Foreskin keratinocyte (primary cell): ENCODE measurements at places on chromosomes 6 and 20. TPM values are rescaled to one million over a fixed set of nuclear protein-coding genes. Genes with fewer than 3 reads are reported as not detected.

Gene IL17F
- polyA plus RNA-seq: not detected in 2 replicates

Gene TRIM31
- polyA plus RNA-seq: 0.12 TPM in 2 replicates

Gene PROKR2
- polyA plus RNA-seq: not detected in 2 replicates

Gene MUC21
- not detected in 2 replicates for polyA plus RNA-seq

Gene LST1
- 0.20 and 0.25 TPM in 2 replicates for polyA plus RNA-seq

Gene CCR6
- polyA plus RNA-seq: not detected in 2 replicates

Gene SLPI
- 7.4 and 13.8 TPM in 2 replicates for polyA plus RNA-seq

Gene SIGLEC1
- polyA plus RNA-seq: not detected in 2 replicates

Gene SLC12A5
- polyA plus RNA-seq: 3.6 and 5.9 TPM in 2 replicates

Gene CTCFL
- polyA plus RNA-seq: not detected in 2 replicates

Gene DDRGK1
- 64.4 and 69.6 TPM in 2 replicates for polyA plus RNA-seq

Gene PSORS1C1
- polyA plus RNA-seq: 12.5 and 19.7 TPM in 2 replicates

Gene OR2B6
- not detected in 2 replicates for polyA plus RNA-seq

Gene LAMA4
- polyA plus RNA-seq: 0.08 and 0.15 TPM in 2 replicates

Gene LY6G6D
- polyA plus RNA-seq: not detected in 2 replicates

Gene TRIM10
- not detected in 2 replicates for polyA plus RNA-seq

Gene METTL24
- polyA plus RNA-seq: not detected in 2 replicates

Gene CLPSL2
- not detected in 2 replicates for polyA plus RNA-seq

Gene PI16
- 0.02 TPM in 1 of 2 replicates, not detected in the other for polyA plus RNA-seq

Gene SAMD3
- polyA plus RNA-seq: 0.96 and 3.6 TPM in 2 replicates
